ENCODE measurements at places on chromosomes 13 and 19.

GRCh38 chr19:1856698-1857603 is 6.4 kb downstream of the KLF16 start:
- no peak for DNase-seq

- no peak for DNase-seq
These were observed 4.7 kb upstream of the ZNF813 start for GRCh38 chr19:53462861-53463260.

- DNase-seq, result no peak
These were observed 47.7 kb downstream of the VAV1 start for GRCh38 chr19:6820237-6820636.

- no peak for DNase-seq
These were observed 1651.9 kb upstream of the MIR17HG start for GRCh38 chr13:89695343-89696257.

DNA sequence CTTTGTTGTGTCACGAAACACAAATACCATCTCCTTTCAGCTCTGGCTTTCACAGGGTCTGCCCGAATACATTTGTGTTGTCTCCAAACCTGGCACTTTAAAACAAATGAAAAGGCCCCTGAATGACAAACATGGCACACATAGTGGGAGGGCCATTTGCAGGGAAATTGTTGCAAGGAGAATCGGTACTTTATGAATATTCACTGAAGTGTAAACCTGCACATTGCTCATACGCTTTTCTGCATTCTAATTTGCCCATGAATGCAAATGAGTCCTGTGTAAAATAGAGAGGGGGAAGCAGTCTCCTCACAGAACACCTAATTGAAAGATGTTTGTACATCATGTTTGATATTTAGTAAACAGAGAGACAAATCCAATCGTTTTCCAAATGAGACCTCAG is 82.7 kb upstream of the PCDH8 start:
- DNase-seq, result no peak

- no peak for DNase-seq
These were observed 203.0 kb downstream of the DIAPH3 start for GRCh38 chr13:59960683-59961082.

DNA sequence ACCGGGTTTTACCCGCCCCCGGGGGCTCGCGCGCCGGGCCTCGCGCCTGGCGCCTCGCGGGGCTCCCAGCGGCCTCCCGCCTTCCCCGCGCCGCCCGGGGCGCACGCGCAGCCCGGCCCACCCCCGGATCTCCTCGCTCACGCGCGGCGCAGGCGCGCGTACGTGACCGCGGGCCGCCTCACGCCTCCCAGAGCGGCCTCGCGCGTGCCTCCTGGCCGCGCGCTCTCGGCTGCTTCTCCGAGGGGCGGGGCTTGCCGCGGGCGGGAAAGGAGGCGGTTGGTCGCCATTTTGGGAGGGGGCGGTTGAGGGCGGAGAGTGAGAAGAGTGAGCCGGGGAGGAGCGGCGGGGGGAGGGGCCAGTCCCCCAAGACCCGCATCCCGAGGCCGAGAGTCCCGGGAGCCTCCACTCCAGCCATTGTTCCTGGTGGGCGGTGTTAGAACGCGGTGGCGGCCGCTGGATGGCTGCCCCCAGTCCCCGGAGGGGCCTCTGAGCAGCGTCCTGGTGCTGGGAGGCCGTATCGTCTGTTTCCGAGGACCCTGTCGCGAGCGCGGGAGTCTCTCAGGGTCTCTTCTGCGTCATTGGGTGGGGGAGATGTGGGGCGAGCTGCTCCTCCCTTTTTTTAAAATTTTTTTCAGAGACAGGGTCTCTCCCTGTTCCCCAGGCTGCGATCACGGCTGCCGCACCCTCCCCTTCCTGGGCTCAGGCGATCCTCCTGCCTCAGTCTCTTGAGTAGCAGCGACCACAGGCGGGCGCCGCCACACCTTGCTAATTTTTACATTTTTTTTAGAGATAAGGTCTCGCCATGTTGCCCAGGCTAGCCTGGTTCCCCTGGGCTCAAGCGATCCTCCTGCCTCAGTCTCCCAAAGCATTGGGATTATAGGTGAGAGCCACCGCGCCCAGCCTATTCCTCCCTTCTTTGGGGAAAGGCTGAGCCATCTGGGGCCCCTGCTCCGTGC is at the start of gene ZNF541:
Gene ZNF541, minus strand, starts transcription at position 78 of the 956 bp plus-strand sequence. CDS start 17,292 bp downstream, outside the sequence.
- peak; percentile 83 for DNase-seq

GRCh38 chr13:47474839-47475238 is 526.2 kb downstream of the SUCLA2 start:
- no peak for DNase-seq

GRCh38 chr19:48489608-48490216 is 20.5 kb downstream of the CYTH2 start:
- DNase-seq, result peak; percentile 66

GRCh38 chr13:76361868-76362267 is 524.3 kb downstream of the KCTD12 start:
- no peak for DNase-seq

- DNase-seq, result no peak
These were observed 82.6 kb downstream of the KATNAL1 start for GRCh38 chr13:30224732-30225131.

GRCh38 chr13:111228262-111229144 is 91.9 kb upstream of the TEX29 start:
- DNase-seq, result no peak

DNA sequence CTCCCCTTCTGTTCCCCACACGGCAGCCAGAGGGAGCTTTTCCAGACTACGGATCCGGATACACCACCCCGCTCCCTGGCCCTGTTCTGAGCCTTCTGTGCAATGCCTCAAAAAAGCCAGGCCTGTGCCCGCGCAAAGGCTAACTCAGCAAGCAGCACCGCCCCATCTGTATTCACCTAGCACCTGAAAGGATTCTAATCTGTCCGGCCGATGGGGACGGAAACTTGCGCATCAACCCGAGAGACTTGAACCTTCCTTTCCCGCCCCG is 589 bp downstream of the ZBTB45 start:
- peak; percentile 17 for DNase-seq

DNA sequence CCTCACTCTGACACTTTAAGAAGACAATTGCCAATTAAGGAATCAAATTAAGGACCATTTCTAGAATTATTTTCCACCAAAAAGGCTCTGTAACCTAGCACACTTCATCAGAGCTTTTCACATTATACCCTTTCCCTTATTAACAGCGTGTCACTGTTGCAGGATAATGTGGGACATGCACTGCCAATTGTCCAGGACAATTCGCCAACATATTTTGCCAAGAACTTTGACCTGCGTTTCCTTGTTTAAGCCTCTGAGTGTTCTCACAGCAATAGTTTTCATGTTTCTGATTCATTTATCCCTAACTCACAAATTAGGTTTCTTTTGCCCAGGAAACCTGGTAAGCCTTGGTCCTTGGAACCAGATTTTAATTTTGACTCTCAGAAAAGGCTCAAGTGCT is 13.3 kb downstream of the COL4A1 start:
- DNase-seq, result no peak

- no peak for DNase-seq
These were observed 62.9 kb upstream of the SPATA13 start for GRCh38 chr13:24097667-24098066.

- no peak for DNase-seq
These were observed 58.5 kb downstream of the C13orf42 start for GRCh38 chr13:51052581-51052980.

- DNase-seq, result peak; percentile 97
These were observed at the start of gene PPP2R1A for GRCh38 chr19:52189735-52190486. TSS of gene PPP2R1A (plus strand) at chr19:52190052. CDS start at chr19:52190097, 45 bp downstream.

DNA sequence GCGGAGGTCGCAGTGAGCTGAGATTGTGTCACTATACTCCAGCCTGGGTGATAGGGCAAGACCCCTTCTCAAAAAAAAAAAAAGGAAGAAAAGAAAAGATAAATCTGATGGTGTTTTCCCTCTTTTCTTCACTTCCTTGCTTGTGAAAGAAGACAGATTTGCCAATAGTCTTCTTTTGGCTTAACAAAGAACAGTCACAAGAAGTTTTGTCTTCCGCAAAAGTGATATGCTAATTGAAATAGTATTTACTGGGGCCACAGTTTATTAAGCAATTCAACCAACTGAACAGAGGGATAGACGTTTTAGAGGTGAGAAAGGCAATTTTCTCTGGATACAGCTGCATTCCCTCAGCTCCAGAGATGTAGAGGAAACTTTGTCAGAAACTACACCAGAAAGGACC is 22.9 kb upstream of the PLAUR start:
- no peak for DNase-seq

All from activated T-helper 1 cell treated with Interleukin-2 at 50 U/mL for 16 hours (primary cell).